Epithelial cell of esophagus (primary cell): ENCODE measurements at places on chromosomes 13 and 19.

- peak; percentile 30 for DNase-seq
These were observed 1.0 kb downstream of the EPOR start for GRCh38 chr19:11382898-11383705.

DNA sequence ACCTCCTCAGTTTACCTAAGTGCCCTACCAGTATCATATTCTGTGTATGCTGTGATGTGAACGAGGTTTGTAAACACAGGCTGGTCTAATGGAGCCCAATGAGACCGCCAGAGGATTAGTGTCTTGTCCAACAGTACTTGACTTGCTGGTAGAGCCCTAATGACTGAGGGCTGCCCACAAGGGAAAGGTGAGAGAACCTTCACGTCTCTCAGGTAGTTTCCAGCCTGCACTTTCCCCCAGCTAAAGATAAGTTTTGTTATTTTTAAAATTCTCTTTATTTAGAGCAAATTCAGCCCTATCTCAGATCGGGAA lies 498 bp upstream of the RBM26 start:
- no peak for DNase-seq

GRCh38 chr13:25080773-25081172 lies 15.2 kb upstream of the PABPC3 start:
- no peak for DNase-seq

DNA sequence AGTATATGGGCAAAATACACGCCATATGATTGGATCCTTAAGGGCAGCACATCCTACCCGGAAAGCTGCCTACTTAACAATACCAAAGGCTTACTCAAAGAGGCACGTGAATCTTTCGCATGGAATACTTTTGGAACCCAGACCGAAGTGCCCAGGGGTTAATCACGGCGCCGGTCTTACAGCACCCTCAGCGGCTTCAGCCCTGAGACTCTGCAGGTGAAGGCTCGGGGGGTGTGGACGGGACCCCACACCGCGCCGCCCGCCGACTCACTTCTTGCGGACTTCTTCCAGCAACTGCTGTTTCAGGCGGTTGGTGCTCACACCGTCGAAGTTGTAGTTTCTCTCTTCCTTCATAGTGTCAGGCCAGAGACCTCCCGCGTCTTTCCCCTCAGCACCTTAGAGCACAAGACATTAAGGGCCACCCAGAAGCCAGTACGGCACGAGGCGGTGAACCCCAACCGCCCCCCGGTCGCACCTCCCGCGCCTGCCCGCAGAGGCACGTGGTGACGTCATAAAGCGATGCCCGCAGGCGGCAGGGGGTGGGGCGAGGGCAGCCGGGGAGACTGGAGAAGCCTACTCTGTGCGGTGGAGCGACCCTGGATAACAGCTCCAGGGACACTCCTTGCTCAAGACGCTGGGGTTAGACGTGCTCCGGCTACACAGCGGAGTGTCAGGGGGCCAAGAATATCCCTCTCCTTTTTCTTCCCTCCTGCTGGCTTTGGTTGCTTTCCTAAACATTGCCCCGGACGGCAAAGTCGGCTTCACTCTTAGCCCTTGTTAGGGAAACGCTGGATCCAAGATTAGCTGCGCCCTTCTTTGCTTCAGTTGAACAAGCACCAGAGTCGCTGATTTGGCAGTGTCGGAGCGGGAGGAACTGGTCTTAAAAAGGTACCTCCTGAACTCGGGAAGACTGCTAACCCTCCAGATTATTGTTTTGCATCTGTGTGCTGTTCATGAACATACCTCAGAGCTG lies at the start of gene CCDC169:
CCDC169 (minus strand) TSS at position 449 of the 973 bp plus-strand sequence; CDS start at position 354, 95 bp downstream.
- DNase-seq: peak; percentile 58

DNA sequence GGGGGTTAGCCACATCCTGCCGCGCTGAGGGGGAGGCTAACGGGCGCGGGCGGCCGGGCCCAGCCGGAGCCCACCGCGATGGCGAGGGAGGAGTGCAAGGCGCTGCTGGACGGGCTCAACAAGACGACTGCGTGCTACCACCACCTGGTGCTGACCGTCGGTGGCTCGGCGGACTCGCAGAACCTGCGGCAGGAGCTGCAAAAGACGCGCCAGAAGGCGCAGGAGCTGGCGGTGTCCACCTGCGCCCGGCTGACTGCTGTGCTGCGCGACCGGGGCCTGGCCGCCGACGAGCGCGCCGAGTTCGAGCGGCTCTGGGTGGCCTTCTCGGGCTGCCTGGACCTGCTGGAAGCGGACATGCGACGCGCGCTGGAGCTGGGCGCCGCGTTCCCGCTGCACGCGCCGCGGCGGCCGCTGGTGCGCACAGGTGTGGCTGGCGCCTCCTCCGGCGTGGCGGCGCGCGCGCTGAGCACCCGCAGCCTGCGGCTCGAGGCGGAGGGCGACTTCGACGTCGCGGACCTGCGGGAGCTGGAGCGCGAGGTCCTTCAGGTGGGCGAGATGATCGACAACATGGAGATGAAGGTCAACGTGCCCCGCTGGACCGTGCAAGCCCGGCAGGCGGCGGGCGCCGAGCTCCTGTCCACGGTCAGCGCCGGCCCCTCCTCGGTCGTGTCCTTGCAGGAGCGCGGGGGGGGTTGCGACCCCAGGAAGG lies 692 bp downstream of the RGS9BP start:
- DNase-seq: peak; percentile 52

- DNase-seq: no peak
These were observed 134.3 kb downstream of the KDM4B start for GRCh38 chr19:5103061-5103701.

DNA sequence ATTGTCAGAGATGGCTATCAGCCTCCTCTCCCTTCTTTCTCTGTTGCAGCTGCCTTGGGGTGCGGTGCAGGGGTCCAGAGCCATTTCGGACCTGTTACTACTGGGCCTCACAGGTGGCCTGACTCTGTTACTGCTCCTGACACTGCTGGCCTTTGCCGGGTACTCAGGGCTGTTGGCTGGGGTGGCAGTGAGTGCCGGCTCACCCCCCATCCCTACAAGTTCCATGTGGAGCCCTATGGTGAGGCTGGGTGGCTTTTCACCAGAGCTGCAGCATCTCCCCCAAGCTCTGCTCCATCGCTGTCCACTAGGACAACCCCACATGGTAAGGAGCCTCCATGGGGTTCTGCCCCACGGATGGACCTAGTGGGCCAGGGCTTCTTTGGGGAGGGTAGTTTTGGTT lies 13.7 kb upstream of the ZNF492 start:
- DNase-seq: no peak

DNA sequence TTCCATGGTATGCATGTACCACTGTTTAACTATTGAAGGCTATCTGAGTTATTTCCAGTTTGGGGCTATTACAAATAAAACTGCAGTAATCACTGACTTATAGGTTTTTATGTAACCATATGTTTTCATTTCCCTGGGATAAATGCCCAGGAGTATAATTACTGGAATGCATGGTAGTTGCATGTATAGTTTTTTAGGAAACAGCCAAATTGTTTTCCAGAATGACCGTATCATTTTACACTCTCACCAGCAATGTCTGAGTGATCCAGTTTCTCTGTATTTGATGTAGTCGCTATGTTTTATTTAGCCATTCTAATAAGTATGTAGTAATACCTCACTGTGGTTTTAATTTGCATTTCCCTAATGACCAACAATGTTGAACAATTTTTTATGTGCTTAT lies 42.0 kb downstream of the CYSLTR2 start:
- DNase-seq: no peak

GRCh38 chr13:19984430-19985218 lies 26.1 kb downstream of the ZMYM2 start:
- peak; percentile 29 for DNase-seq

GRCh38 chr13:112249644-112250610 lies 126.2 kb upstream of the SPACA7 start:
- no peak for DNase-seq

GRCh38 chr13:45194081-45194939 lies 6.5 kb downstream of the KCTD4 start:
- peak; percentile 54 for DNase-seq

- DNase-seq: no peak
These were observed 61.8 kb downstream of the PCDH9 start for GRCh38 chr13:67168384-67168783.

GRCh38 chr13:32863596-32863995 lies 152.6 kb upstream of the KL start:
- DNase-seq: no peak

- DNase-seq: peak; percentile 36
These were observed 6.5 kb downstream of the UNC13A start for GRCh38 chr19:17681505-17682125.
